ENCODE measurements at places on chromosomes 3 and 15.

- DNase-seq, result no peak
Observed at GRCh38 chr15:74367296-74367854, at the start of gene CYP11A1. CYP11A1 (minus strand) TSS chr15:74367646; CDS start chr15:74367585, 61 bp downstream.

DNA sequence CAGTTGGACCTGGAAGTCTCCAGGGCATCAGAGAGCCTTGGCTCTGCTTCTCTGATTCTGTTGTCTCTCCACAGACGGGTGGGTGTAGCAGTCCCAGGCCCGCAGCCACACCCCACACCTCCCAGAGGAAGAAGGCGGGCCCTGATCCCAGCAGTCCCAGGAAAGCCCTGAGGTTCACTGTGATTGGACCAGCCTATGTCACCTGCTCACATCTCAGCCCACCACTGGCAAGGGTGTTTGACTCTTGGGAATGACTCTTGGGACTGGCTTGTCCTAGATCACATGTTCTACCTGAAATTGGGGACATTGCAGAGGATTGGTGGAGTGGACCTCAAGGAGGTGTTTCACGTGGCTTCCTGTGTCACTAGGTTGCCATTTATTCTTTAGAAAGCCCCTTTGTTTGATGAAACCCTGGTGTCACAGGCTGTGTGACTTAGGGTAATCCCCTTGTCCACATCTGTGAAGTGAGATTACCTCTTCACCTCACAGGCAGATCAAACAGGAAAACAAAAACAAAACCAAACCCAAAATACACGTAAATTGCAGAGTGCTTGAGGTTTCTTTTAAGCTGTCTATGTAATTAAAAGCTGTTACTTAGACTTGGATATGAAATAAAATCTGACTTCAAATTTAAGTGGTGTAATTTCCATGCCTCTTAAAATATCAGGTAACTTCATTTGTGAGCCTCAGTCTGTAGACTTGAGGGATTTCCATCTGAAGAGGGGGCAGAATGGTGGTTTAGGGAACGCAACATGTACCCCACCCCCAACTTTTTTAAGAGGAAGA, 26.7 kb downstream of the FLNB start:
- DNase-seq, result no peak

GRCh38 chr15:40366457-40367370, 8.7 kb downstream of the DISP2 start:
- no peak for DNase-seq

DNA sequence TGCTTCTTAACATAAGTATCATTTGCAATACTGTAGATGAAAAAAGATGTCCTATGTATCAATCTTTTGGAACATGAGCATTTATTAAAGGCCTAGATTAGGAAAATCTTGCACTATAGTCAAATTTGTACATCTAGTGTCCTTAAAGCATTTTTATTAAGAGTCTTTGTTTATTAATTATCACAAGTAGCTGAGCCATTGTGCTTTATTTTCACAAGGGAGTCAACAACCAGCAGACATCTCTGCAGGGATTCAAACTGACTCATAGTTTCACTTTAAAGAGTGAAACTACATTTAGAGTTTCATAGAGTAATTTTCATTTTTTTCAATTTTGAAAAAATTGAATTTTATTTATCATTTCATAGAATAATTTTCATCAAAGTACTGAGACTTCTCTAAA, 94.5 kb upstream of the EIF1B start:
- DNase-seq, result no peak

DNA sequence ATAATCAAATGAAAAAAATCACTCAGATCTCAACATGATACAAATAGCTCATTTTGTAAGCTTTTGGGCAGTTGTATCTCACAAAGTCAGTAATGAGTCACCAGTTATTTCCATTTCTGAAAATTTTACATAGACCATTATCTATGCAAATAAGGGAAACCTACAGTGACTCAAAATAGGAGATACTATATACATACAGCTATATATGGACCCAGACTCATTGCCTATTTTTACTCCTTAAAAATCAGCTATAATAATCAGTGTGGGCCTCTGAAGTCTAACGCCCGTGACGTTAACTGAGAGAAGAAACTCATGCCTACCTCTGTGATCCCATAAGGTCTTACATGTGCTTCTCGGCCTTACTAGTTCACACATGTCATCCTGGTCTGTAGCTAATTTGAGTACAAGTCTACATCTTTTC, 31.6 kb downstream of the LRIG1 start:
- DNase-seq, result no peak

GRCh38 chr3:102143536-102143935, 291.3 kb upstream of the ZPLD1 start:
- DNase-seq, result no peak

- DNase-seq, result no peak
Observed at GRCh38 chr15:52567871-52568600, 794 bp downstream of the ARPP19 start.

- DNase-seq, result no peak
Observed at GRCh38 chr3:195612075-195612800, 28.5 kb upstream of the APOD start.
